ENCODE measurements at places on chromosomes 2 and 18.

DNA sequence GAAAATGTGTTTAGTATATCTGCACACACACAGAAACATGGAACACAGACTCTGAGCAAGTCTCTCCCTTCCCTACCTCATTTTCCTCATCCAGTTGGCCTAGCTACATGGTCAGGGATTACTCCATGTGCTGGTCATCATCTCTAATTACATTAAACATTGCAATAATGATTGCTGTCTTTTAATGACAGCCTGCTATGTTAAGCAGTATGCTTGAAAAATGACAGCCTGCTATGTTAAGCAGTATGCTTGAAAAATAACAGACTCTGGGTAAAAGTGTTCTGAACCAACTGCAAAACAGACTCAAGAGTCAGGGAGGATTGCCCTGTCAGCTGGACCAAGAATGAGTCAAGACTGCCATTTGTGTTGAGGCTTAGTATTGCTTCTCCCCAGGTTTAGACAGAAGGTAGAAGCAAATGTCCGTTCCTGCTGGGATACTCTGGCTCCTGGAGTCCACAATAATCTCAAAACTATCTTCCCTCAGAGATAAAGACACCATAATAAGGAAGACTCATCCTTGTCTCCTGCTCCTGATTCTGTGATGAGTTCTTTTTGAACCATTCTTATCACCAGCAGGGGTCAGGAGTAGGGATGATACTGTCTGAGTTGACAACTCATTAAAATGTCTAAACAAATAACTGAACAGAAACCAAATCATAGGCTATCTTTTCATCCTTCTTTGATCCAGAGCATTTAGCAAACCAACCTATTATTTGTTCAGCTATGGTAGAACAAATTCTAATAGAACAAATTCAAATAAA lies 57.7 kb downstream of the CCDC93 start:
- DNase-seq, result no peak

DNA sequence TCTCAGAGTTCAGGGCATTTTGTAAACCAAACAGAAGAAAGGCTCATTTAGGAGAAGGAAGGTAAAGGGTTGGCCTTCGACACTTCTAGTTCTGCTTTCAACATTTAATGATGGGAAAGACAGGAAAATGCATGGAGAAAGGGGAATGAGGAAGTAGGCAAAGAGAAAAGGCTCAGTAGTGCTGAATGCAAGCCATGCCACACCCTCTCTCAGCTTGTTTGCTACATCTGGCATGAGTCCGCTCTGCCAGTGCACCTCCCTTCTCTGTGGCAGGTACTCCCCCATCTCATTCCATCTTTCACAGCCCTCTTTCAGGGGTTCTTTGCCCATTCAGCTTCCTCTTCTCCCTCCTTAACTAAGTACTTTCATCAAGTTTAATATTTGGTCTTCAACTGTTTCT lies 120.9 kb upstream of the ITGB6 start:
- no peak for DNase-seq

DNA sequence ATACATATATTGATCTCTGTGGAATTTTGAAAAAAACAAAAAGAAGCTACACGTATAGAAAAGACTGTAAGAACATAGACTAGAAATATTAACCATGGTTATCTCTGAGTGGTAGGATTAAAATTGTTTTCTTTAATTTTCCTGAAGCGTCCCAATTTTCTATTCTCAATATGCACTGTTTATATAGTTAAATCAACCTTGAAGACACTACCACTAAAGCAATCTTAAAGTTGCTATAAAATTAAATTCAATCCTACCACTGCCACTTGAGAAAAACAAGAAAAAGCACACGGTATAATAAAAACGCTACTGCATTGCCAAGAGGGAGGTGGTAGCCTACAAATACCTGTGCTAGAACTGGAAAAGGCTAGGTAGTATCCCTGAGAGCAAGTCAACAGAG lies 47.2 kb downstream of the TRIP12 start:
- DNase-seq, result no peak

- DNase-seq, result no peak
Measured at GRCh38 chr2:180258041-180258537, 251.0 kb upstream of the CWC22 start.

DNA sequence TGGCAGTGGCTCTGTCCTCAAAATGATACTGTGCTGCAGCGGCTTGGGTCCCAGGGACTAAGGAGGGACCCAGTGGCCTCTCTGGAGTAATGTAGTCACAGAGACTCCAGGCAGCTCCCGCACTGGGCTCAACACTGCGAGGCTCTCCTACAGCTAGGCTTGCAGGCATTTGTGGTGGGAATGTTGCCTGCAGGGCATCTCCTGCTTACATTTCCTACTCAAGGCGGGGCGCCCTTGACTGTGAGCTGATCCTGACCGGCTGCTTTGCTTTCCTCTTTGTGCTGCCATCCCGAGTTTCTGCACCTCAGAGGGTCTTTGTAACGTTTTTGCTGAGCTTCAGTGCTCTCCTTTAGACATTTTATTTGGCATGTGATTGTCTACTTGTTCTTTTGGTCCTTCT lies 177.4 kb upstream of the FN1 start:
- DNase-seq, result no peak

DNA sequence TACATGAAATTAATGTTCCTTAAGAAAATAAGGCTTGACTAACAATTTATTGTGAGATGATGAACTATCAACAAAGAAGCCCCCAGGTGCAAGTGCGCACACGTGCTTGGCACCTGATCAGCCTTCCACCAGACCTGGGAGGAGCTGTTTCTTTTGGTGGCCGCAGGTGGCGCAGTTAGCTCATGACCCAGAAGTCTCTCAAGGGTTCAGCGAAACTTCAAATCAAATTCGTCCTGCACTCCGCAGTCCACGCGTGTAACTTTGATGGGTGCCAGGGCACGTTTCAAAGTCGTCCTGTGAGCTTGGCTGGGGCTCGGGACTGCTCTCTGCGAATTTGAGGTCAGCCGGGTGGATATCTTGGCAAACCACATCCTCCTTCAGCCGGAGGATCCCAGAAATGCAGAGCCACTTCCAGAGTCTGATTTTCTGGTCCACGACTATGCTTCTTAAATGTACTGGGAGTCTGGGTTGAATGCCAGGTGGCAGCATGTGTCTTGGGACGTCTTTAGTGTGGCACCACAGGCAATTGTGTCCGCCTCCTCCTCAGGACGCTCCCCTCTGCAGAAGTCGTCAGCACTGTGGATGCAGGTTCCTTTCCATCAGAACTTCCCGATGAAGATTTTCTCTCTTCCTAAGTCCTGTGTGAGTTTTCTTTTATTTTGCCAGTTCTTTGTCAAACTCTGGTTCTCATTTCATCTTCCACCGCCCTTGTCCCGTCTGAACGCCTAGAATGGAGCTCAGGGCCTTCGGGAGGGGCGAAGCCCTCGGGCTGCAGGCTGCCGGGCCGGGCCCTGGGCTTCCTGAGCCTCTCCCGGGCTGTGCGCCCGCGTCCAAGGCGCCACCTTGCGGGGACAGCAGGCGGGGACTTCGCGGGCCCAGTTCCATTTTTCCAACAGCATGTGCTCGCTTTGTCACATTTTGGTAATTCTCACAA lies 61.3 kb upstream of the RAPGEF4 start:
- DNase-seq, result peak; percentile 40

GRCh38 chr2:34545486-34546136 lies 946.5 kb upstream of the FAM98A start:
- no peak for DNase-seq

- peak; percentile 86 for DNase-seq
Measured at GRCh38 chr2:96305091-96305978, at the start of gene SNRNP200. SNRNP200 (minus strand) TSS chr2:96305546; CDS start chr2:96305437, 109 bp downstream.

GRCh38 chr2:43762286-43762685 lies 11.6 kb upstream of the DYNC2LI1 start:
- DNase-seq, result no peak

- no peak for DNase-seq
Measured at GRCh38 chr2:204268458-204268857, 276.8 kb upstream of the PARD3B start.

DNA sequence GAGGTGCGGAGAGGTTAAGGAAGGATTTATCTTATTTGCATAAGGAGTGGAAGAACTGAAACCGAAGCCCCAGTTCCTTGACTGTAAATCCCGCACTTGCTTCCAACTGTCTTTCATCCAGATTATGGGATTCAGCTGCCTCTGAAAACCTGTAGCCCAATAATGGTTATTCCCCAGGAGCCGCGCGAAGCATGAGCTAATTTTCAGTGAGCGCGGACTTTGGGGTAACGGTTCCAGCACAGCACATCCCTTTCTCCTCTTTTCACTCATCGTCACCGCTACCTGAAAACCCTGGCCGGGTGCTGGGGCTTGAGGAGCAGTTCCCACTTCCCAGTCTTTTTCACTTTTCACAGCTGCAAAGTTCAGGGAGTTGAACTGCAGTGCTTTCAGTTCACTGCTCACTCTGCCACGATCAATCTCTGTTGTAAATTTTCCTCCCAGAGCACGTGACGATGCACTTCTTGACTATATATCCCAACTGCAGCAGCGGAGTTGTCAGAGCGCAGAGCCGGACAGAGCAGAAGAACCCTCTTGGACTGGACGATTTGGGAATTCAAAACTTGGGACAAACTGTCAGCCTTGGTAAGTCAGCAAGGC lies at the start of gene KCNE4:
Gene KCNE4 (plus strand): TSS at position 498 of the 597 bp plus-strand sequence. CDS start 641 bp downstream, outside the sequence.
- DNase-seq, result no peak

- no peak for DNase-seq
Measured at GRCh38 chr2:144443837-144444817, 75.8 kb downstream of the ZEB2 start.

GRCh38 chr18:54323561-54323960 lies 34.1 kb downstream of the STARD6 start:
- DNase-seq, result no peak

- no peak for DNase-seq
Measured at GRCh38 chr2:121596221-121597080, 52.8 kb downstream of the CLASP1 start.

DNA sequence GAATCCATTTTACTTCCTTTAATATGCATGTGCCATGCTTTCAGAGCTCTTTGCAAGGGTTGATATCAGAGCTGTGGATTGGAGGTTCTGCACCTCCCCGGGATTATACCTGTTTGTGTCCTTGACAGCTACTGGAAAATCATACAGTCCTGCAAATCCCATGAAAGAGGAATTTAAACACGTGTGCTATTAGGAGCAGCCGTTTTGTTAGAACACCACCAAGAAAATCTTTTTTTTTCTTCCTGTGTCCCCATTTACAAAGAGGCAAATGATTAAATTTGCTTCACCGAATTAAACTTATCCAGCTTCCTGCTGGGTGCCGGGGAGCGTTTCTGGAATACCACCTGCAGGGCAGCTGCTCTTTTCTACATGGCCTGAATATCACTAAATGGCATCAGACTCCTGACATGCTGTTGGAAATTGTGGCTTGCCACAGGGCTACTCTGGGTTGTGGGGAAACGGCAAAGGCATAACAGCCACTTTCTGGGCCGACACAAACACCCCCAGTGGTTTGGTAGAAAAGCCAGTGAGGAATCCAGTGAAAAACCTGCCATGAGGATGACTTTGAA lies 23.4 kb upstream of the SOX11 start:
- DNase-seq, result no peak

DNA sequence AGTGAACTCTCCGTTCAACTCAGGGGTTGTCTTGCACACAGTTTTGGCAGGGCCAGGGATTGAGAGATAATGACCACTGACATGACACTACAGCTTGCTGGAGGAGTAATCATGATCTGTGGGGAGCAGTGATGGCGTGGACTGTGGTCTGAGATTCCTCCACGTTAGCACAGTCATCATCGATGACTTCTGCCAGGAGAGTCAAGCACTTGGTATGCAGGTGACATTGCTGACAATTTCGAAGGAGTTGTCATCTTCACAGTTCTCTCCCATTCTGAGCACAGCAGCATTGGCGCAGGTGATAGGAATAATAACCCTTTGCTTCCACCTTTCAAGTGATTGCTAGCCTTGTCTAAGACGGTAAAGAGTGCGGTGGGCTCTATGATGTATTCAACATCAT lies 79.8 kb downstream of the SGPP2 start:
- no peak for DNase-seq

- no peak for DNase-seq
Measured at GRCh38 chr2:694906-695510, 17.8 kb upstream of the TMEM18 start.

DNA sequence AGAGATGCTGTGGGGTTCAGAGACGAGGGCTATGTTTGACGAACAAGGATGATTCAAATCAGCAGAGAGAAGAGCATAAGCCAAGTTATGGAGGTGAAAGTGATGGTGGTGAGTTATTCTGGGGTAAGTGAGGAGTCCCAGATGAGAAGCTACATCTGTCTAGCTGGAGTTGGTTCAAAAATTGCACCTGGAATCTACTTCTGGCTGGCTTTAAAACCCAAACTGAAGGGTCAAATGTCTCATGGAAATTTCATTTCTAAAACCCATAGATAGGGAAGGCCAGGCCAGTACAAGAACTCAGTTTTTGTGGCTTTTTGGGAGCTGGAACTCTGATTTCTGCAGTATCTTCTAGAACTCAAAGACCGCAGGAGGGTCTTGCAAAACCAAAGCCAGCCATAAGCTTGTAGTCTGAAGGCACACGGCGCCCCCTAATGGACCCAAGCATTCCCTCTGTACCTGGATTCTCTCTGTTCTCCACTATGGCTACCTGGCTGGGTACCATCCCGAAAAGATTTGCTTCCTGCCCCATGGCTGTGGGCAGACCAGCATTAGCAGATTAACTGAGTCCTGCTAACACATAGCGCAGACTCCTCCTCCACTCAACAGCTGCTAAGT lies 229.1 kb upstream of the SLC14A2 start:
- no peak for DNase-seq

- DNase-seq, result no peak
Measured at GRCh38 chr2:7950035-7950612, 731.7 kb upstream of the ID2 start.

DNA sequence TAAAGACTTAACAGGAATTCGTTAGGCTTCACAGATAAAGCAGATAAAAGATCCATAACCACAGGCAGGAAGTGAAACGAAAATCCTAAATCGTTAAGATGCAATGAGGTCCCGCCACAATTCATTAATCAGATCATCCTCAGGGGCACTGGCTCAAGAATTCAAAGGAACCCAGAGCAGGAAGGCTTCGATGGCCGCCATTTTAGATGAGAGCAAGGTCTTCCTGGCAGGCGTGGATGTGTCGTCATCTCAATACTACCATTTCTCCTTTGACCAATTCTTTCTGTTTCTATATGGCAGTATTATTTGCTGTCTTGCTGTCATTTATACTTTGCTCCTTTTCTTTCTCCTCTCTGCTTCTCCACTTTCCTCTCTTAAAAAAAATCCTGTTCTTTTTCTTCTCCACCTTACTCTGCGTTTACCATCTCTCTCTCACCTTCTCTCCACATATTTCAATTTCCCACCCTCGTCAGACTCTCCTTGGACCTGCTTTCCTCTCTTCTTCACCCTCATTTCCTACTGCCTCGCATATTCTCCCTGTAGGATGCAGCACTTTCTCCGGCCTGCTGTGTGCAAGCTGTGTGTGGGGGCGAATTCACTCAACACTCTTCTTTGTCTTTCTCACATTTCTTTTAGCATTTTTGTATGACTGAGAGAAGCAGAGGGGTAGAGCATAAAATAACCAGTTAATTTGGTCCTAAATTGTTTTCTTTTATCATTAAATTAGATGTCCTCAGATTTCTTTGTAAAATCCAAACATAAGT lies 35.1 kb upstream of the LHCGR start:
- DNase-seq, result no peak

GRCh38 chr18:79631761-79632446 lies 47.7 kb upstream of the CTDP1 start:
- no peak for DNase-seq

GRCh38 chr18:78586586-78586985 lies 393.0 kb upstream of the SALL3 start:
- DNase-seq, result no peak

GRCh38 chr18:1513519-1513918 lies 608.8 kb downstream of the ADCYAP1 start:
- DNase-seq, result no peak
